ENCODE measurements at places on chromosomes 5 and 9. TPM values are rescaled to one million over a fixed set of nuclear protein-coding genes. Genes with fewer than 3 reads are reported as not detected.

Gene PHF24
- not detected for total RNA-seq

Gene PCDHB16
- total RNA-seq: 8.6 TPM

Gene AGTPBP1
- 8.0 TPM for total RNA-seq

Gene HSPB3
- 4.9 TPM for total RNA-seq

Gene ASPN
- total RNA-seq: 0.07 TPM

Gene FBXW11
- total RNA-seq: 38.5 TPM

Gene CDX1
- total RNA-seq: not detected

Gene ATG10
- 7.0 TPM for total RNA-seq

Gene FRRS1L
- total RNA-seq: 0.05 TPM

Gene SFXN1
- 162 TPM for total RNA-seq

Gene FOXE1
- not detected for total RNA-seq

Gene PCDHB2
- 2.1 TPM for total RNA-seq
